ENCODE measurements at places on chromosomes 2 and 18.

DNA sequence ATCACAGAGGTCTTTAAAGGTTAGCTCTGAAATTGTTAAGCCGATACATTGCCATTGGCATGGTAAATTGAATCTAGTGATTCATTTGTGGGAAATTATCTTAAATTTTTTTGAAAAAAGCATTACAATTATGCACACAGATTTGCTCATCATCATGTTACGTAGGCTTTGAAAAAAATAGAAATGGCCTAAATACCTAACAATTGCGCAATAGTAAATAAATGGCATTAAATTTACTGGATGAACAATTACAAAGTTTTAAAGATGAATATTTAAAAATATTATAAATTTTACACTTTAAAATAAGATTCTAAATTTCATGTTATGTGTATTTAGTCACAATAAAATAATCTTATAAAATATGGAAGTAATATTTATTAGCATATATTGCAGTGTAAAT, 171.3 kb downstream of the RPRM start:
- no peaks in the 10 kb centered on the region for H3K4me1 ChIP-seq
- DNase-seq, result no peak
- no peaks in the 10 kb centered on the region for H3K36me3 ChIP-seq
- no peak overlapping the region for H3K4me3 ChIP-seq

- H3K4me3 ChIP-seq, result no peak overlapping the region
- no peak overlapping the region for H3K27ac ChIP-seq
- peaks cover 38% of the 10 kb centered on the region for H3K27me3 ChIP-seq
- DNase-seq, result no peak
- no peaks in the 10 kb centered on the region for H3K4me1 ChIP-seq
- no peaks in the 10 kb centered on the region for H3K36me3 ChIP-seq
Observed at GRCh38 chr2:121907928-121908327, 152.5 kb downstream of the TSN start.

DNA sequence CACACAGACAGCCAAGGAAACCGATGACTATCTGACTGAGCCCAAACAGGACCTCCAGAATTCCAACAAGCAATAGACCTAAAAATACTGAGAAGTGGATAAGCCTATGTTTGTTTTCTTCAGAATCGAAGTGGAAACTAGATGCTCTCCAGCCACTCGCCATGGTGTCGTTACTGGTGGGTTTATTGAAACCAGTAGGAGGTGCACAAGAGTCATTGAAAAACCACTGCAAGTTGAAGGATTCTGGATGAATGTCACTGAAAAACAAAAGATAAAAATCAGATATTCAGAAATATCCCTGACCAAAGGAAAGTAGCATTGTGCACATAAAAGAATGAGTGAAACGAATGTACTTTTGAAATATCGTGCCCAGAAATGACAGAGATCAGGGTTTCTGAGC, 15.3 kb downstream of the TM4SF20 start:
- no peaks in the 10 kb centered on the region for H3K27me3 ChIP-seq
- peaks cover 5% of the 10 kb centered on the region for H3K4me1 ChIP-seq
- H3K36me3 ChIP-seq, result peaks cover 19% of the 10 kb centered on the region
- H3K4me3 ChIP-seq, result no peak overlapping the region
- H3K27ac ChIP-seq, result no peak overlapping the region

DNA sequence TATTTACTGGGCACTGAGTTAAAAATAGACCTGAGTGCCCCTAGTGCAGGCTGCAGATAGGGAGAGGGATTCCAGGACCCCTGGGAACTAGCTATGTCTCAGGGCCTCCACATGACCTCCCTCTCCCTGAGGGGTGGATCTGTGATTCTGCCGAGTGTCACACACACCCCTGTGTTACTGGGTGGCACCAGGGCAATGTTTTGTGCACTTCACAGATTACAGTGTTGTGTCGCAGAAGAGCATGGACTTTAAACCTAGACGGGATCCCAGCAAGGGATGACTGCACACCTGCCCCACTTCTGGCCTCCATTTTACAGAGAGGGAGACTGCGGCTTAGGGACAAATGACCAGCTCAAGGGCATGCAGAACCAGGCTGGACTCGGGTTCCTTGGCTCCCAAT, 65.6 kb downstream of the ZFP36L2 start:
- no peak overlapping the region for H3K4me3 ChIP-seq
- no peaks in the 10 kb centered on the region for H3K36me3 ChIP-seq
- no peaks in the 10 kb centered on the region for H3K27me3 ChIP-seq

GRCh38 chr2:160257743-160258491, 57.8 kb upstream of the ITGB6 start:
- H3K27ac ChIP-seq, result no peak overlapping the region
- H3K27me3 ChIP-seq, result no peaks in the 10 kb centered on the region
- no peaks in the 10 kb centered on the region for H3K36me3 ChIP-seq
- DNase-seq, result no peak
- H3K4me3 ChIP-seq, result no peak overlapping the region
- H3K4me1 ChIP-seq, result peaks cover 18% of the 10 kb centered on the region

All from left ventricle myocardium inferior (tissue), 1 donor.